ENCODE measurements at places on chromosomes 12 and 14.

DNA sequence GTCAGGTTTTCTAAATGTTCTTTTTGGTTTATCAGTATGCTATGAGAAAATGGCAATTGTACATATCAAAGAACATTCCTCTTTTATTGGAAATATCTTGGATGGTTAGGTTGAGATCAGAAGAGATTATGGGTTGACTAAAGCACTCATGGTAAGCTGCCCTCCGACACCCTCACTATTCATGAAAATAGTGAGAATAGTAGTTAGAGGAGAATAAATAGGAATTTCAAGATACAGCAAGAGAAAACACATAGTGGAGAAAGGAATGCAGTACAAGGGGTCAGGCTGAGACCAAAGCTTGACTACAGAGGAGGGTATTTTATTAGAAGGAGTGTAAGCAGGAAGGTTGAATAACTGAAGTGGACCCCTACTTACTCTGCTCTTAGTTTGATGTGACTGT is 112.5 kb downstream of the PTPRQ start:
- no peak for DNase-seq

GRCh38 chr12:12221560-12221959 is 45.3 kb downstream of the LRP6 start:
- DNase-seq = no peak

DNA sequence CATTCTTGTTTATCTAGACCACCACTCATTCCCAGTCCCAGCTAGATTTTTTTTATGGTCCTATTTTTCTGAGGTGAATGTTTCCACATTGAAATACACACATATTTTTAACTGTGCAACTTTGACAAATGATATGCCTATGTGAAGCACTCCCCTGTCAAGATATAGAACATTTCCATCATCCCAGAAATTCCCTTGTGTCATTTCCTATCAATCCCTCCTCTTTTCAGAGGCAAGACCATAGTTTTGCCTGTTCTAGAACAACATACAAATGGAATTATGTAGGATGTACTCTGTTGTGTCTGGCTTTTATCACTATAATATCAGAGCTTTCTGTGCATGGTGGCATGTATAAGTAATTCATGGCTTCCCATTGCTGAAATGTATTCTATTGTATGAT is 32.7 kb downstream of the TMEM19 start:
- DNase-seq = no peak

DNA sequence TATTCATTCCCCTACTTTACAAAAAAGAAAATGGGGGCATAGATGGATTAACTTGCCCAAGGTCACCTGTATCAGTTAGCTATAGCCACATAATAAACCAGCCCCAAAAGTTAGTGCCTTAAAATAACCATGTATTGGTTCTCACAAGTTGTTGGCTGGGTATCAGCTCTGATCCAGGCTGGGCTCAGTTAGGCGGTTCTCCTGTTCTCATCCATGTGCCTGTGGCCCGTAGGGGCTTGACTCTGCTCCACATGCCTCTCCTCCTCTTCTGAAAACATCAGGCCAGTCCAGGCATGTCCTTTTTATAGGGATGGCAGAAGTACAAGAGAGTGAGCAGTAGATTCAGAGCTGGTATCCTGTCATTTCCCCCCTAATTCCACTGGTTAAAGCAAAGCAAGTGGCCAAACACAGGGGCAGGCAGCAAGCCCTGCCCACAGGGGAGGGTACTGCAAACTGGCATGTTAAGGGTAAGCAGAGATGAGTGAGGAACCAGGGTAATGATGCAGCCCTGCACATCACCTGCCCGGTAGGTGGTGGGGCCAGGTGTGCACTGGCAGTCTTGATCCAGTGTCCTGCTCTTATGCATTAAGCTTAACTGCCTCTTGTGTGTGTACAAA is 47.9 kb upstream of the TUNAR start:
- no peak for DNase-seq

- no peak for DNase-seq
These were observed 33.3 kb upstream of the PPP1CC start for GRCh38 chr12:110775997-110776396.

GRCh38 chr14:60220917-60221316 is 28.1 kb upstream of the PPM1A start:
- DNase-seq = no peak

DNA sequence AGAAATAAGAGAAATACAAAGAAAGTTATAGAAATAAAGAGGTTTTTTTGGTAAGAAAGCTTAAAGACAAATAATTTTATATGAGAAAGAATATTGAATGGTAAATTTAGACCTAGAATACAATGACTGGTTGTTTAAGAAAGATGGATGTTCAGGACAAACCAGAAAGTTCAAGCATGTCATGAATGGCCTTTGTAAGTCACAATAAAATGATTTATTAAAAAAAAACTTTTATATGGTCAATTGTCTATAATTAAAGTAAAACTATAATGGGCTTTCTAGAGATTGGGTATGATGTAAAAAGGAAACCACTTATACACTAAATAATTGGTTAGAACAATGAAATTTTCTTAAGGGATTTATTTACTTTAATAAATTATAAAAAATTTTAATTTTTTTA is 19.8 kb upstream of the CAPRIN2 start:
- no peak for DNase-seq

GRCh38 chr14:36520601-36521525 is 831 bp upstream of the NKX2-1 start:
- no peak for DNase-seq

- DNase-seq = no peak
These were observed 21.5 kb downstream of the ANAPC5 start for GRCh38 chr12:121330692-121331091.

GRCh38 chr14:65500075-65500474 is 87.5 kb downstream of the FUT8 start:
- no peak for DNase-seq
